ENCODE measurements at places on chromosomes 7 and 10. TPM values are rescaled to one million over a fixed set of nuclear protein-coding genes. Genes with fewer than 3 reads are reported as not detected.

Gene FAM25G
- not detected for total RNA-seq

Gene STOX1
- total RNA-seq: 5.0 TPM

Gene BMS1
- 19.9 TPM for total RNA-seq

Gene REPIN1
- total RNA-seq: 76.1 TPM

Gene STK17A
- total RNA-seq: 22.6 TPM

Gene GNAT3
- 4.0 TPM for total RNA-seq

Gene NRCAM
- total RNA-seq: 16.2 TPM

Gene NODAL
- 0.92 TPM for total RNA-seq

Gene FXYD4
- total RNA-seq: not detected

Gene NKX1-2
- not detected for total RNA-seq

Gene CNNM1
- total RNA-seq: 0.92 TPM

Gene HYAL4
- not detected for total RNA-seq

Gene ACSL5
- total RNA-seq: 3.7 TPM

Gene ZKSCAN1
- total RNA-seq: 51.4 TPM

Gene GATA3
- total RNA-seq: not detected
